ENCODE measurements at places on chromosomes 1 and 21.
A peak's percentile ranks its signal among the peaks of the same experiment; 100 is the strongest.

DNA sequence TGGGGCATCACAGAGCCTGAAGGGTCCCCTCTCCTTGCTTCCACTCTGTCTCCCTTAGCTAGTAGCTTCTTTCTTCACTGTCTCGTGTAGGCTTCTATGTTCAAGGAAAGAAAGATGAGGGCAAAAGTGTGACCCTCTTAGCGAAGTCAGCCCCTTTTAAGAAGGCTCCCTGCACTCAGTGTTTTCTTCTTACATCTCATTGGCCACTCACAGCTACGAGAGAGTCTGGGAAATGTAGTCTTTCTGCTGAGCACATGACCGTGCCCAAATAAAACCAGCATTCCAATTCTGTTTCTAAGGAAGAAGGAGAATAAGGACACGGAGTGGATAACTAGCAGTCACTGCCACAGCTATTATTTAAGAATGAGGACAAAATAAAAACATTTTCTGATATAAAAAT lies 104.9 kb upstream of the TNR start:
- DNase-seq: no peak

DNA sequence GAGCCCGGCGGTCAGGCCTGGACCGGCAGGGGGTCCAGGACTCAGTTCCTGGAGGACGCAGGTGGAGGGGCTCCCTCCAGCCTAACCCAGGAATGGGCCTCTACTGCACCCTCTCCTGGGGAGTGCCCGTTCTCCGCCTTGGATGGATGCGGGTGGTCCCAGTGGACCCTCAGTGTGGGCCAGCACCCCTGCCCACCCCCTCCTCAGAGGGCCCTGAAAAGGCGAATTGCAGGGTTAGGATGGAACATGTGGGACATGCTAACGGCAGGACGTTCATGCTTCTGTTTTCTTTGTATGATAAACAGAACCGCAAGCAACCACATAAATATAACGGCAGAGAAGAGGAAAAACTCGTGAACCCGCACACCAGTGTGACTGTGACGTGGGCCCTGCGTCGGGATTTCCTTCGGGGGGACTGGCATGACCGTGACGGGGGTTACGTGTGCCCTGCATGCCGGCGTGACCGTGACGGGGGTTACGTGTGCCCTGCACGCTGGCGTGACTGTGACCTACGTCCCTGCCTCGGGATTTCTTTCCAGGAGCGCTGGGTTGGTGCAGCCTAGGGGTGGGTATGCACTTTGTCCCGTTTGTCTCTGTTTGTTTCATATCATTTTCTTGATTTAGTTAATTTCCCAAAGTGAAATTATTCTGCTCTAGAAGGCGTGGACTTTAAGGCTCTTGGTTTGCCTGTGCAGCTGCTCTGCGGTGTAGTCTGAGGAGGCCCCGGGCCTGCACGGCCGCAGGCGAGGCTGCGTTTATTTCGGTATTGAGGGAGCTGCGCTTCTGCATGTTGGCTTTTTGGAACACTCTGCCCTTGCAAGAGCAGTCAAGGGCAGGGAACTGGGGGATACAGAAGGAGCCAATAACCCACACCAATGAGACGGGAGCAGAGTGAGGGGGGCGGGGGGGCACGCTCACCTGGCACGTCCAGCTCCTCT lies 3.1 kb downstream of the FTCD start:
- no peak for DNase-seq

- DNase-seq: no peak
Observed at GRCh38 chr1:54378157-54378873, 27.9 kb downstream of the SSBP3 start.

DNA sequence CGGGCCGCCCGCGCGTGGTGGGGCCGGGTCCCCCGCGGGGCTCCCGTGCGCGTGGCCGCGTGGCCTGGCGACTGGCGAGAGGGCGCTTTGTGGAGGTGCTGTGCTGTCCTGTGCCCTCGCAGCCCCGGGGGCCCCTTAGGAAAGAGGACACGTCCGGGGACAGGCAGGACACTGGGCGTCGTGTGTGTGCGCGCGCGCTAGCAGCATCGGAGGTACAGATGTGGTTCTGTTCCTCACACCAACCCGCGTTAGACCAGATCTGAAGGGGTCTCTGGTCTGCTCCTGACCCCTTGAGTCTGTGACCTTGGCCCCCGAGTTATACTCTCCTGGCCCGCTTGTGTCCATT lies 489 bp downstream of the ACTN2 start:
- no peak for DNase-seq

DNA sequence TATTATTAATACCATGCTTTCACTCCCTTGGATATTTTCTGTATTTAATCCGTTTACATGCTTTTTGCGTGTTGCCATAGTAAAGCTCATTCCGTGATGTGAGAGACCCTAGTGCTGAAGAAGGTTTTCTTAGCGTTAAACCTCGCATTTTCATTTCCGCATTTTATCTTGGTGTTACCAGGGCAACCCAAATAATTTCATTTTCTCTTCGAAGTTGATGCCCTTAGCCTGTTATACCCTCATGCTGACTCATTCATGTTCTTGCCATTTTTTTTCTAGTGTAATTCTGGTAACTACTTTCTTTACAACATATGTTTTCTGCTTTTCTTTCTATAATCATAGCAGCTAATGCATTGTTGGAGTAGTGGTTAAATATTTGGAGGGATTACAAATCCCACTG lies 37.2 kb downstream of the LRRC8C start:
- DNase-seq: no peak

DNA sequence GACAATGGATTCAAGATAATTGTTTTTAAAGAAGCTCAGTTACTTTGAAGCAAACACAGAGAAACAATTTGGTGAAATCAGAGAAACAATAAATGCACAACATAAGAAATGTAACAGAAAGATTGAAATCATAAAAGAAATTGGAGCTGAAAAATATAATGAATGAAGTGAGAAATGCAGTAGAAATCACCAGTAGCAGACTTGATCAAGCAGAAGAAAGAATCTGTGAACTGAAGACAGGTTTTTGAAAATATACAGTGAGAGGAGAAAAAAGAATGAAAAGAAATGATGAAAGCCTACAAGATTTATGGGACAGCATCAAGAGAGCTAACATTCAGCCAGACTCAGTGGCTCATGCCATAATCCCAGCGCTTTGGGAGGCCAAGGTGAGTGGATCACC lies 4.2 kb upstream of the SELP start:
- DNase-seq: no peak

DNA sequence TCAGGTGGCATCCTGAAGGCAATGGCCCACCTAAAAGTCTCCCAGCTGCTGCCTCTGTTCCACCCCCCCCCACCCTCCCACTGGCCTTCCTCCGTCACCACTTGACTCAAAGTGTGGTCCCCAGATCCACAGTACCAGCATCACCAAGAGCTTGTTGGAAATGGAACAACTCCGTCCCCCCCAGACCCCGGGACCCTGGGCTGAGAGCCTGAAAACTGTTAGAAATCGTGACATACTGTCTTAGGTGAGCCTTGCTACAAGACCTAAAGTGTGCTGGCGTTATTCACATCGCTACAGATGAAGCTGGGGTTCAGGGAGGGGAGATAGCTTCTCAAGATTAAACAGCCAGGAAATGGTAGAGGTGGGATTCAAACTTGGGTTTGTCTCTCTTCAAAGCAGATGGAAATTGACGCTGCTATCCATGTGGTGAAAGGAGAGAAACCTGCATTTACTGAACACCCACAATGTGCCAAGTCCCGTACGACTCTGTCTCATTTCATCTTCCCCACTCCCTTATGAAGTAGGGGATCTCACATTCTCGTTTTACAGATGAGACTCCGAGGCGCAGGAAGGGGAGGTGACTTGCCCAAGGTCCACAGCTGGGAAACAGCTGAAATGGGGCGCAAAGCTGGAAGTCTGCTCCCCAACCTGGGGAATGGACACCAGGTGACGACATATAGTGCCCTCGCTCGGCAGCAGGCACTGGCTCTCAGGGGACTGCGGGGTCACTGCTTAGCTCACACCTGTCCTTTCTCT lies 52.8 kb upstream of the IFFO2 start:
- DNase-seq: no peak

GRCh38 chr1:110627764-110628163 lies 21.6 kb upstream of the KCNA2 start:
- DNase-seq: no peak

DNA sequence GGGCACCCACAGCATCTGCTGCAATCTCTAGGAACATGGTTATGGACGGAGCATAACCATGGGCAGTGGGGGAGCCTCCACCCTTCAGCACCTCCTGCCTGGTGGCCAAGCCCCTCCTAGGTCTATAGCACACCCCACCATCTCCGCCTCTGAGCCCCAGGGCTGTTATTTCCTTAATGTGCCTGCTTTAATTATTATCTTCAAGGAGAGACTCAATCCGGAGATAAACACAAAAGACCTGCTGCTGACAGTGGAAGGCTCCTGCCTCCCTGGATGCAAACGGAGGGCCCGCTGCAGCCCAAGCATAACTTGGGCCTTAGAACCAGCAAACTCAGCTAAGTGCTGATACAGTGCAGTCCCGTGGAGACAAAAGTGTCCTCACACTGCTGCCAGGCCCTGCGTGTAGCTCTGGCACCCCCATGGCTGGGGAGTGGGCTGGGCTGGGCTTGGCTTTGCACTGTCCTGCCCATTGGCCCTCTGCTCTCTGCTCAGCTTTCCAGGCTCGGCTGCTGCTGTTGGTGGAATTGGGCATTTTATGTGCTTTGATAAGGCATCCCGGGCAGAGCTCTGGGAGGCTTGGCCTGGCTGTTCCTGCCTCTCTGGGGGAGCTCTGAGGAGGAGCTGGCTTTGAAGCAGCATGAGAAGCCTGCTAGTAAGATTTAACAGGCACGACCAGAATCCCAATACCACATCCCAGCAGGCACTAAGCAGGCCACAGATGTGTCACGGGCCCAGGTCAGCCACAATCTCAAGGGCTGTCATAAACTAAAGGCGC lies 620.2 kb downstream of the PTPRU start:
- DNase-seq: no peak

GRCh38 chr1:70057500-70057899 lies 147.9 kb downstream of the LRRC40 start:
- DNase-seq: no peak

GRCh38 chr1:204240233-204240632 lies 26.4 kb upstream of the GOLT1A start:
- DNase-seq: no peak

DNA sequence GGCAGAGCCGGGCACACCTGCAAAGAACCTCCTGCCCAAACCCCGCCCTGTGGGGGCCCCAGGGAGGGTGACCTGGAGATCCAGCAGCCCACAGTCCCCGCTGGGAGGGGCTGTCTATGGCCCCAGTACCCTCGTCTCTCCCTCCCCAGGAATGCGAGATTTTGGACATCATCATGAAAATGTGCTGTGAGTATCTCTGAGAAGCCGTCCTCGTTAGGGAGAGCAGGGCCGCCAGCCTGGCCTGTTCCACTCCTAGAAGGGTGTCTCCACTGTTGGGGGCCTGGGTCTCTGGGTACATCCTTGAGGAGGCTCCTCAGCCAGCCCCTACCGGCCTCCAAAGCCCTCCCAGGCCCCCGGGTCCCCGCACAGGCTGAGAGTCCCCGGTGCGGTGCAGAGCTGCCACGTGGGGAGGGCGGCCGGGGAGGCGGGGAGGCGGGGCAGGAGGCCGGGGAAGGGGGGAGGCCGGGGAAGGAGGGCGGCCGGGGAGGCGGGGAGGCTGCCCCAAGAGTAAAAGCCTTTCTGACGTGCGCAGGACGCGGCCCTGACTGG lies 18.7 kb downstream of the COL6A1 start:
- peak; percentile 15 for DNase-seq

All from colonic mucosa (tissue), 4 donors.